ENCODE measurements at places on chromosomes 5 and 9. TPM values are rescaled to one million over a fixed set of nuclear protein-coding genes. Genes with fewer than 3 reads are reported as not detected.

- no peak for DNase-seq
Measured at GRCh38 chr5:177490311-177490991, 7.0 kb downstream of the PDLIM7 start.

Gene SLCO4C1
- 3.4 TPM for polyA plus RNA-seq

GRCh38 chr5:35954175-35954574 lies 15.8 kb upstream of the CAPSL start:
- DNase-seq, result no peak

DNA sequence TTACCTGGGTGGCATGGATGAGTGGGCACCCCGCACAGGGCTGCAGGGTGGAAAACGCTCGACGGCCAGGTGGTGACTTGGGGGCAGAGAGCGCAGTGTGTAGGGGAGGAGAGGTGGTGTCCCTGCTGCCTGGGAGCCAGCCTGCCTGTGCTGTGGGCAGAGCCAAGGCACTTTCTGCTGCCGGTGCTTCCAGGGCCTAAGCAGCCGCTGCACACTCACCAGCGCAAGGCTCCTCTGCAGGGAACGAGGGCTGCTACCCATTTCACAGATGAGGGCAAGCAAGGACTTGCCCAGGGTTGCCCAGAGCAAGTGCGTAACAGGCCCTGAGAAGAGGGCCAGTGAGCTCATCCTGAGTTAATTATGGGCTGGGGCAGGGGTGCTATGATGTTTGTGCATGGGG lies 62.5 kb downstream of the CRB2 start:
- DNase-seq, result no peak

Gene VCAN
- 281 TPM for polyA plus RNA-seq

Gene PCDHGC5
- polyA plus RNA-seq, result 0.97 TPM

GRCh38 chr9:69153707-69154521 lies 20.2 kb upstream of the TJP2 start:
- no peak for DNase-seq

Gene CCDC69
- polyA plus RNA-seq, result 88.6 TPM

GRCh38 chr9:132983491-132984201 lies 5.2 kb downstream of the GFI1B start:
- no peak for DNase-seq

- DNase-seq, result peak; percentile 62
Measured at GRCh38 chr5:154194345-154195329, 4.1 kb downstream of the GALNT10 start.

Gene GRM6
- polyA plus RNA-seq, result 0.18 TPM

Gene ARID3C
- polyA plus RNA-seq, result 0.08 TPM

DNA sequence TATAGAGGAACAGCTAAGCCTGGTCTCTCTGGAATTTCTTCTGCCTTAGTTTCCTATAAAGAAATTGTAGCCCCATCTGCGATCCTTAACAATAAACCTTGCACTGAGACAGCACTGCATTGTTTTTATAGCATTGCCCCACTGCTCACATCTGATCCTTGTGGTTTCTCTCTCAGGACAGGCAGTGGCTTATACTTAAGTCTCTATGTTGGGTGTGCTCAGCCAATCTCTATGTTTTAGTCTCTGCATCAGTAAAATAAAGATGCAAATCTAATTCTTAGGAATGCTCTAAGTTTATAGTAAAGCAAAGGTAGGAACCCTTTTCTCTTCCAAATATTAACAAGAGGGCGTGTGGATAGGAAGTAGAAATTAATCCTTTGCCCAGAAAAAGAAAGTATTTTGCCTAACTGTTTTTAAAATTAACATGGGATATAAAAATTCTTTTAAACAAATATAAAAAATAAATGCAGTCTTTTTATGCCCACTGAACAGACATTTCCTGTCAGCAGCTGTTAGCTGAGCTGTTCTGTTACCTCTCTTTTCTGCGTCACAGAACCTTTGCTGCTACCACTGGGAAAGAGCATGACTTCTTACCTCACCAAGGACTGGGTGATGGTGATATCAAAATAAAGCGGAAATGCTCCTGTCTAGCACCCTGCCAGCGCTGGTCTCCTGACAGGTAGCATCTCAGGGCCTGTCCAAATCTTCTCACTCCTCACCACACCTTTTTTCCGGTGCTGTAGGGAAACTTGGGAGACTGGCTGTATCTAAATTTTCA lies 29.5 kb downstream of the MRPS27 start:
- DNase-seq, result no peak

GRCh38 chr5:158570502-158570901 lies 529.2 kb downstream of the EBF1 start:
- DNase-seq, result no peak

DNA sequence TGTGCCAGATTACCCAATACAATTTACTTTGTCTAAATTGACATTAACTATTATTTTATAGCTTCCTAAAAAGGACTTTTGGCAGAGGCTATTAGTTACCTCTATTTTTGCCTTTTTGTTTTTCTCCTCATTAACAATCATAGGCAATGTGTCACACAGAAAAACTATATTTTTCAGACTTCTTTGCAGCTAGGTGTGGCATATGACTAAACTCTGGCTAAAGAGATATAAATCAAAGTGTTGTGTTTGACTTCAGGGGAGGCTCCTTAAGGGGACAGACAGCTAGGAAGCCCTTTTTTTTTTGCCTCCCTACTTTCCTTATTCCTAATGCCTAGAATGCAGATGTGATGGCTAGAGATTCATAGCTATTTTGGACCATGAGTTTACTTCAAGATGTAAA lies 19.7 kb upstream of the GCNT4 start:
- DNase-seq, result no peak

Gene SPATA31C1
- 0.70 TPM for polyA plus RNA-seq

Gene LECT2
- not detected for polyA plus RNA-seq

DNA sequence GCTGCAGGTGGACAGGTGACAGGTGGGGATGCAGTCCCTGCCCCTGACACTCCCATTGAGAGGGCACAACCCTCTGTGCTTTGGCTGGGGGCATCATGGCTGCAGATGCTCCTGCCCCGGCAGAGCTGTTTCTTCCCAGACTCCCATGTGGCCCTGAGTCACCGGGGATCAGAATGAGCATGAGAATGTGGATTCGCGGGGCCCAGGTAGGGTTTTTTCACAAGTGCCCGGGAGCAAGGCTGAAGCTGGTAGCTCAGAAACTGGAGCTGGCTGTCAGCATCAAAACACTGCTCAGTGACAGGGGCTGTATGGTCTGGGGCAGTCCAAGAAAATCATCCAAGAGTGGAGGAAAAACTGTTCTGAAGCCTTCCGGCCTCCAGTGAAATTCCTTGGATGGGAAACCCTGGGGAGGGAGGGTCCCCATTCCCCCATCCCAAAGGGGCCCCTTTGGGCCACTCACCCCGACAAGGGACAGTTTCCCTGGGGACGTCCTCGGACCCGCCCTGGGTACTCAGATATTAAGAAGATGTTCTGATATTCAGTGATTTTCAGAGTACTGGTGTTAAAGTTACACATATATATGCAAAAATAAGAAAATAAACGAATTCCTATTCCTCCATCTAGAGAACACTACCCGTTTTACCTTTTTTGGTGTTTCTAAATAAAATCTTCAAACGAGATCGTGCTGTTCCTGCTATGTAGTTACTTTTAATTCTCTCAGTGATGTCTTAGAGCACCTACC lies 120.1 kb upstream of the LPCAT1 start:
- DNase-seq, result no peak

DNA sequence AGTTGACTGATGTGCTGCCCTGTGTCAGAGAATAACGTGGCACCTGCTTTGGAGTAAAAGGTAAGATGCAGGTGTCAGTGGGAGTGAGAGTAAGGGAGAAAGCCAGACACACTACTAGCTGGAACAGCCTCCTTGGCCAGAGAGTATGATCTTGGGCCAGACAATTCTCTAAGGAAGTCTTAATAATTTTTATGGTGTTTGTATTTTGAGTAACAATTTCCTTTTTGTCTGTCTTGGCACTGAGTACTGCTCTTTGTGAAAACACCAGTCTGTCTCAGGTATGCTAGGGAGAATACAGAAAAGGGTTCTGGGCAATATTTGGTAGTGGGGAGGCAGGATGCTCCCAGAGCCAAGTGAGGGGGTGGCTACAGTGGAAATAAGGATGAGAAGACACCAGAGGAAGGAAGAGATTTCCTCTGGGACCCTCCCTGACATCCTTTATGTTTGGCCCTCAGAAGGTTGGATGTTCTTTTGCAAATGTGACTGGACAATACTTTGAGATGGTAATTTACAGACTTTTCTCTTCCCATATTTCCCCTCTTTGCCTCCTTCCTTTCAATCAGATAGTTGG lies 20.6 kb upstream of the PRDM6 start:
- DNase-seq, result no peak

DNA sequence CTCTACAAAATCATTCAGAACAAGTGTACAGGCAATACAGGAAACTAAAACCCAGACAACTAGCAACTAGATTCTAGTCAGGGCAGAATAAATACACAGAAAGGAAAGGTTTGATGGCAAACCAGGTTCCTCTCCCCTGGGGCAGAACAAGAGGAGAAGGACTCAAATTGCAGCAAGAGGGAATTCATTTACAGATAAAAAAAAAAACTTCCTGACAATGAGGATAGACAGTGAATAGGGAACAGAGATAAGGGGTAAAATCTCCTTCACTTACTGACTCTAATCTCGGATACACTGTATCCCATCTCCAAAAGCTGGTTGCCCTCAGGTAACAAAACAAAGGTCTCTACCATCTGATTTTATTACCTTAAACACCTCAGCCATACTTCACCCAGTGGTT lies 244.0 kb downstream of the SEC61B start:
- no peak for DNase-seq

All from muscle of arm (tissue), 14 donors.